ENCODE measurements at places on chromosomes 5 and 9.

- H3K4me1 ChIP-seq: peaks cover 2% of the 10 kb centered on the region
- no peak for DNase-seq
These were observed 21.0 kb upstream of the SMIM32 start for GRCh38 chr5:136213919-136214493.

- no peaks in the 10 kb centered on the region for H3K36me3 ChIP-seq
- H3K4me3 ChIP-seq: peak overlapping the region; percentile 86
- H3K4me1 ChIP-seq: peaks cover 7% of the 10 kb centered on the region
- H3K27me3 ChIP-seq: peaks cover 35% of the 10 kb centered on the region
- DNase-seq: no peak
- no peak overlapping the region for H3K27ac ChIP-seq
These were observed 68.5 kb downstream of the SLC28A3 start for GRCh38 chr9:84271921-84272556.

- no peak overlapping the region for H3K4me3 ChIP-seq
- H3K27me3 ChIP-seq: peaks cover 2% of the 10 kb centered on the region
- DNase-seq: no peak
- H3K27ac ChIP-seq: peak overlapping the region; percentile 94
These were observed 11.9 kb upstream of the AQP7 start for GRCh38 chr9:33414268-33414667.

DNA sequence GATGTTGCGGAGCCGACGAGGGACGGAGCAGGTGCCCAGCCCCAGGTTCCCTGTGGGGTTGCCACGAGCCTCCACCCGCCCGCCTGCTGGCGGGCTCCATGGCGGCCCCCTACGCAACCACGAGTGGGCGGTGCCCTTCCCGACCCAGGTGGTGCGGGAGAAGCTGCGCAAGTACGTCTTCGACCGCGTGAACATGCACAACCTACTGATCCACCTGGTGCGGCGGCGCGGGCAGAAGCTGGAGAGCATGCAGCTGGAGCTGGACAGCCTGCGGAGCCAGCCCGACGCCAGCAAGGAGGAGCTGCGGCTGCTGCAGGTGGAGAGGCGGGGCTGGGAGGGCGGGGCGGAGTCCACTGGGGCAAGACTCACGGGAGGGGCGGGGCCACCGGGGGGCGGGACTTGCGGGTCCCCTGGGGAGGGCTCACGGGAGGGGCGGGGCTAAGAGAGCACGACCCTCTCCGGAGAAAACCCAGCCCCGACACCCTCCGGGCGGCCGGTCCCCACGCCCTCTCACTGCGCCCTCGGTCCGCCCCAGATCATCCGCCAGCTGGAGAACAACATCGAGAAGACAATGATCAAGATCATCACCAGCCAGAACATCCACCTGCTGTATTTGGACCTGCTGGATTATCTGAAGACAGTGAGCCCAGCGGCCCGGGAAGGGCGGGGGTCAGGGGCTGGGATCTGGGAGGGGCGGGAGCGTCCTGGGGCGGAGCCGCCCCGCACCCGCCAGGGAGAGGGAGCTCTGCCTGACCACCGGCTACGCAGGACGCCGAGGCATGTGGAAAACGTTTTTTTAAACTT, 3.9 kb downstream of the CCDC183 start:
- peak; percentile 85 for DNase-seq
- H3K36me3 ChIP-seq: no peaks in the 10 kb centered on the region
- H3K4me3 ChIP-seq: peak overlapping the region; percentile 90
- peaks cover 36% of the 10 kb centered on the region for H3K27me3 ChIP-seq
- peaks cover 13% of the 10 kb centered on the region for H3K4me1 ChIP-seq
- peak overlapping the region; percentile 65 for H3K27ac ChIP-seq

- no peak overlapping the region for H3K4me3 ChIP-seq
- H3K36me3 ChIP-seq: no peaks in the 10 kb centered on the region
- no peak overlapping the region for H3K27ac ChIP-seq
- H3K4me1 ChIP-seq: no peaks in the 10 kb centered on the region
- no peak for DNase-seq
These were observed 28.3 kb downstream of the ZNF462 start for GRCh38 chr9:106891286-106891685.

GRCh38 chr5:159040181-159040580, 59.5 kb downstream of the EBF1 start:
- no peaks in the 10 kb centered on the region for H3K36me3 ChIP-seq
- no peak overlapping the region for H3K4me3 ChIP-seq
- H3K27me3 ChIP-seq: peaks cover 34% of the 10 kb centered on the region

GRCh38 chr9:113612828-113613227, 149.3 kb downstream of the RGS3 start:
- H3K27me3 ChIP-seq: no peaks in the 10 kb centered on the region
- no peak overlapping the region for H3K4me3 ChIP-seq
- peaks cover 3% of the 10 kb centered on the region for H3K4me1 ChIP-seq
- DNase-seq: no peak
- H3K27ac ChIP-seq: no peak overlapping the region

GRCh38 chr5:121945261-121945660, 16.5 kb upstream of the SRFBP1 start:
- no peaks in the 10 kb centered on the region for H3K4me1 ChIP-seq
- DNase-seq: no peak
- H3K4me3 ChIP-seq: no peak overlapping the region
- H3K27me3 ChIP-seq: peaks cover 9% of the 10 kb centered on the region
- H3K36me3 ChIP-seq: no peaks in the 10 kb centered on the region

DNA sequence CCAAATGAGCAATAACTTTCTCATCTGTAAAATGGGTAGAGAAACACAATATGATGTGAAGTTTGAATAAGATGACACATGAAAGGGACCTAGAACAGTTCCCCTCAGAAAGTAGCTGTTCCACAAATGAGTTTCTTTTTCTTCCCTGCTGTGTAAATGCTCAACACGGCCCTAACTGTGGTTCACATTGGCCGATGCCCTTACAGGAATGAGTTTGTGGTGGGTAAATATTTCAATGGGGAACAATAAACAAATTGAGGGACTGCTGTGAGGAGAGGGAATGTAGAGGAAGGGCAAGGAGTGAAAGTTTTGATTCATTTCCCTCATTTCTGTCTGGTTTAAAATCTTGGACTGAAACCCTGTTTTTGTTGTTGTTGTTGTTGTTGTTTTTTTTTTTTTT, 12.8 kb downstream of the C6 start:
- no peak for DNase-seq
- no peaks in the 10 kb centered on the region for H3K27me3 ChIP-seq

GRCh38 chr5:143001764-143002351, 231.7 kb downstream of the ARHGAP26 start:
- peaks cover 28% of the 10 kb centered on the region for H3K36me3 ChIP-seq
- peaks cover 67% of the 10 kb centered on the region for H3K4me1 ChIP-seq
- no peaks in the 10 kb centered on the region for H3K27me3 ChIP-seq
- peak; percentile 57 for DNase-seq
- H3K27ac ChIP-seq: peak overlapping the region; percentile 98

DNA sequence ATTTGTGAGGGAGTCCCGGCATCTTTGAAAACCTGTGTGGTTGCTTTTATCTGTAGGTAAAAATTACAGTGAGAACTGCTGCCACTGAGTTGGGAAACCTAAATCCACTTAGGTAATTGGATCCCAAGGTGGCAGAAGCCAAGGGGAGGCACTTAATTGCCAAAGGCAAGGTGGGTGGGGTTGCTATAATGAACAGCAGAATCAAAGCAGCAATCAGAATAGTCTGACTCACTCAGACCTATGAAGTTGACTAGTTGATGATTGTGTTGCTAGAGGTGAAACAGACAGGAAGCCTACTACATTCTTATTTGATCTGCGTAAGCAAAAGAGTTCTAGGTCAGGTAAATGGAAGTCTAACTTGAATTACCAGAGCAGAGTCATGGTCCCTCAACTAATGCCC, 17.3 kb upstream of the BICD2 start:
- no peaks in the 10 kb centered on the region for H3K4me1 ChIP-seq
- no peak for DNase-seq
- H3K27me3 ChIP-seq: peaks cover 5% of the 10 kb centered on the region
- H3K4me3 ChIP-seq: no peak overlapping the region

- peak overlapping the region; percentile 74 for H3K4me3 ChIP-seq
- peak overlapping the region; percentile 98 for H3K27ac ChIP-seq
- H3K27me3 ChIP-seq: no peaks in the 10 kb centered on the region
- H3K4me1 ChIP-seq: peaks cover 78% of the 10 kb centered on the region
- peaks cover 10% of the 10 kb centered on the region for H3K36me3 ChIP-seq
These were observed 24.5 kb upstream of the SEMA4D start for GRCh38 chr9:89522261-89522958.

DNA sequence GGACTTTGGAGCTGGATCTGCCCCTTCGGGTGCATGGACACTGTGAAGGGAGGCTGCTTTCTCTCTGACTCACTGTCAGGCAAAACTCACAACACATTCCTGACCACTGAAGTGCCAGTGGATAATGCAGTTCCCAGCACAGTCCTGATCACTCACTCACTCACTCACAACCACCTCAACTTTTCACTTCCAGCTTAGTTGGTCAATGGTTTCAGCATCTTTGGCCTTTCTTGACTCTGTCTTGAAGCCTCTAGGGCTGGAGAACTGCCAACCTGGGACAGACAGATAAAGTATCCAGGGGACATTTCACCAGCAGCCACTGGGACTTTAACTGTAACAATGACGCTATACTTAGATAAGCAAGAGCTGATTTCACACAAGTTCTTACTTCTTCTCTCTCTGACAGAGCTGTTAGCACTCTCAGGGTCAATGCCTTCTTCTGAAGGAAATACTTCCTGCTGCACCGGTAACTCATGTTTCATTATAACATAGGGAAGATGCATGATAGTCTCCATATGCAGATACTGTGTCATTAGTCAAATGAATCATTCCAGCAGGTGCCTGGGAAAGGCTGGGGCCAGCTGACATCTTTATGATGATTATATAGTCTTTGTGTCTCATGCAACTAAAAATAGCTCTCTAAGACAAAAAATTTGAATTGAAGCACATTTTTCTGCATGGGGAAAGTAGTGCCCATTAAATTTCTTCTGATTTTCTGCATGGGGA, 499.0 kb downstream of the SEMA5A start:
- H3K36me3 ChIP-seq: no peaks in the 10 kb centered on the region
- no peak overlapping the region for H3K4me3 ChIP-seq
- H3K27me3 ChIP-seq: no peaks in the 10 kb centered on the region

DNA sequence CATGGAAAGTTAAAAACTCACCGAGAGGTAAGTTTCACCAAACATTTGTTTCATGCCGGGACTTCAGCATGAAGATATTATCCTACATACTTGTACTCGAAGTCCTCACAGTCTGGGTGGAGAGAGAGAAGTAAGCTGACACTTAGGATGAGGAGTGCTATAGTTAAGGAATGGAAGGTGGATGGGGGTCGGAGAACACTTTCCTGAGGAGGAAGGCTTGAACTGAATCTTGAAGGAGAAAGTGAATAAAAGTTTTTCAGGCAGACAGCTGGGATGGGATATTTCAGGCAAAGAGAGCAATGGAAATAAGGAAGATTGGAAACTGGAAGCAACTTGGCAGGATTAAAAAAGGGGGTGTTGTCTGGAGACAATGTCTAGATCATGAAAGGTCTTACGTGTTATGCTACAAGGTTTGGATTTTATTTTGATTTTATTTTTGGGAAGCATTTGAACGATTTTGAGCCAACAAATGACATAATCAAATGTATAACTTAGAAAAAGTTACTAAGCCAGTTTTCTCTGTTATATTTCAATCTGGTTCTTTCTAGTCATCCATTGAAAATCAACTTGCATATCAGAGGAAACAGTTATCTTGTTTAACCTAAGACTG, 167.1 kb downstream of the PAM start:
- H3K27ac ChIP-seq: no peak overlapping the region
- H3K4me3 ChIP-seq: no peak overlapping the region
- no peaks in the 10 kb centered on the region for H3K36me3 ChIP-seq
- H3K27me3 ChIP-seq: no peaks in the 10 kb centered on the region

DNA sequence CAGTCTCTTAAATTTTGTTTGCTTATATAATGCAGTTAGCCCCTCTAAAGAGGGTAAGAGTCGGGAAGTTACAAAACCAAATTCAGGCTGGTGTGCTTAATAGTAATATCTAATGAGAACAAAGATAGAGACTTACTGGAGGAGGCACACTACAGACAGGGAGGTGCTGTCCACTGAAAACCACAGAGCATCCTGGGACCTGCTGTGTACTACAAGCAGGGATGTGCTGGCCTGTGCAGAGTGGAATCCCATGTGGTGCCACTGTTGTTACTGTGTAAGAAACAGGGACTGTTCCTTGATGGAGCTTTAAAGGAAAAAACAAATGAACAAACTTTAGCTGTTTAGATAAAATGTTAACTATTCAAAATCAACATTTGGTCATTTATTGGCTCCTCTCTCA, 42.4 kb downstream of the RNF38 start:
- no peak for DNase-seq
- H3K27me3 ChIP-seq: no peaks in the 10 kb centered on the region
- no peak overlapping the region for H3K27ac ChIP-seq
- H3K4me1 ChIP-seq: peaks cover 12% of the 10 kb centered on the region
- no peak overlapping the region for H3K4me3 ChIP-seq
- peaks cover 20% of the 10 kb centered on the region for H3K36me3 ChIP-seq

GRCh38 chr5:98570661-98571191, 202.7 kb upstream of the RGMB start:
- DNase-seq: no peak
- H3K4me3 ChIP-seq: no peak overlapping the region
- no peaks in the 10 kb centered on the region for H3K27me3 ChIP-seq
- no peaks in the 10 kb centered on the region for H3K36me3 ChIP-seq

- DNase-seq: no peak
- H3K36me3 ChIP-seq: no peaks in the 10 kb centered on the region
- H3K27me3 ChIP-seq: no peaks in the 10 kb centered on the region
These were observed 540.5 kb downstream of the KCTD16 start for GRCh38 chr5:144711172-144711571.

DNA sequence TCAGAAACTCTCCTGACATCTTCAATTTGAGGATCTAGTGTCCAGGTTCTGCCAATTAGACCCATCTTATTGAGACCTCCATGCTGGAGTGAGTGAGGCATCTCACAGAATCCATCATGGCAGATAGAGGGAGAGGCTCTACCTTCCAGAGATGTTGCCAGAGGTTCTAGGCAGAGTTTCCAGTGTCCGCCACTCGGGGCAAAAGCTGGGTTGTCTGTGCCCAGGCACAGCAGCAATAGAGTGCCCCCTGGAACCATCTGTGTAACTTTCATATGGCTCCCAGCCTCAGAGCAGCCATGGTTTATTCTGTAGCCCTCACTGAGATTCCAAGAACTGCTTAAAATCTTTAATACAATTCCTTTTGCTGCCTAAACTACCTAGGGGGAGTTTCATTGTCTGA, 16.6 kb upstream of the CCDC112 start:
- H3K27me3 ChIP-seq: peaks cover 44% of the 10 kb centered on the region
- no peak overlapping the region for H3K27ac ChIP-seq
- no peaks in the 10 kb centered on the region for H3K4me1 ChIP-seq
- no peak overlapping the region for H3K4me3 ChIP-seq
- DNase-seq: no peak
- no peaks in the 10 kb centered on the region for H3K36me3 ChIP-seq
